ENCODE measurements at places on chromosomes 1 and 21. TPM values are rescaled to one million over a fixed set of nuclear protein-coding genes. Genes with fewer than 3 reads are reported as not detected.

The DCST1 gene
- not detected for total RNA-seq

The PCAT6 gene
- total RNA-seq = not detected

The VANGL1 gene
- total RNA-seq = 25.2 TPM

The MIXL1 gene
- 0.06 TPM for total RNA-seq

The TMPRSS15 gene
- not detected for total RNA-seq

The ADORA3 gene
- total RNA-seq = 0.16 TPM

The PTPRC gene
- not detected for total RNA-seq

The PRKCZ gene
- 28.6 TPM for total RNA-seq

The ADAM30 gene
- not detected for total RNA-seq

The ARHGEF19 gene
- total RNA-seq = 6.2 TPM

The GOLT1A gene
- total RNA-seq = not detected

The MYCL gene
- 0.16 TPM for total RNA-seq

The ELAPOR1 gene
- total RNA-seq = 0.25 TPM

The INAVA gene
- not detected for total RNA-seq

The DMRTA2 gene
- not detected for total RNA-seq

The FAM78B gene
- total RNA-seq = 0.16 TPM

The GBP6 gene
- total RNA-seq = not detected

The SLC1A7 gene
- not detected for total RNA-seq

All from bladder microvascular endothelial cell (primary cell).